C1 segment of cervical spinal cord (tissue), 14 donors: ENCODE measurements at places on chromosomes 5 and 9.
A peak's percentile ranks its signal among the peaks of the same experiment; 100 is the strongest.

- no peak for DNase-seq
Measured at GRCh38 chr5:57816108-57816507, 333.5 kb upstream of the ACTBL2 start.

- DNase-seq = no peak
Measured at GRCh38 chr5:68460147-68460798, 244.7 kb downstream of the PIK3R1 start.

DNA sequence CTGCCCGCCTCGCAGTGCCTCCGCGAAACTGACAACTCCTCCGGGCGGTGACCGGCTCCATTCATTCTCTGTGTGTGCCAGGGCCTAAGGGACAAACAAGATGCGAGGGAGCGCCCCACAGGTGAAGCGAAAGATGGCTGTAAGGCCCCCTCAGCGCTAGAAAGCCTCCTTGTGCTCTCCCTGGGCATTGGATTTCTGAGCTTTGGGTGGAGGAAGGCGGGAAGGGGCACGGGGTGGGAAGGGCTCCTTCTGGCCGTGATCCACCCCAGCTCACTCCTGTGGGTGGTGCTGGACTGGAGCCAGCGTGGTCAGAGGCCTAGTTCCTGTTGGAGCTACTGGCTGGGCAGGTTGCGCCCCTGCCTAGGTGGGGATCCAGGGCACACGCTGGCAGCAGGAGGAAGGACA, 943 bp downstream of the GALNT12 start:
- DNase-seq = no peak

GRCh38 chr9:108776920-108777639, 78.7 kb downstream of the ACTL7B start:
- DNase-seq = no peak

DNA sequence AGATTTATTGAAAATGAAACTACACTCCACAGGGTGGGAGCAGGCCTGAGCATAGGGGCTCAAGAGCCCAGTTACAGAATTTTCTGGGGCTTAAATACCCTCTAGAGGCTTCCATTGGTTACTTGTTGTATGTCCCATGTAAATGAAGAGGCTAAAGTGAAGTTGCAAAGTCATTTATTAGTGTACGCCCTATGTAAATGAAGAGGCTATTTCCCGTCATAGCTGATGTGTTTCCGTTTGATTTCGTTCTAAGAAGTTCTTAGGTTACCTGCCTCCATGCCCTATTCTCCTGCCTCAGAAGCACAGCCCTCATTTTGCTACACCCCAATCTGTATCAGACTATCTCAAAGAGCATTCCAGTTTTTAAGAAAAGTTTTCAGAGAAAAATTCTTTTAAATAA, 107.0 kb upstream of the SLC12A2 start:
- DNase-seq = no peak

DNA sequence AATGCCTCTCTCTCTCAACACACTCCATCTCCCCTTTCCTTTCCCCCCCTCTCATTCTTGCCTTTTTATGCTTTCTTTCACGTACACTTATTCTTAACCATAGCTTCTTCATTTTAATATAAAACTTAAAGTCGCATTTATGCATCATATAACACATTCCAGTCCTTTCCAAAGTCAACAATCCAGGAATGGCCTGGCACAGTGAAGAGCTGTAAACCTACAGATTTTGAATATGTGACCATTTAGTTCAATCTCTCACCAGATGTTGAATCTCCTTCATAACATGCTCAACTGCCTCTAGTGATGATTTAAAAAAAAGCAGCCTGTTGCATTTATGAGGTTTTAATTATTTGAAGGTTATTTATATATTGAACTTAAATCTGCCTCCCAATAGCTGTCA, 186.2 kb upstream of the GRAMD2B start:
- DNase-seq = no peak

DNA sequence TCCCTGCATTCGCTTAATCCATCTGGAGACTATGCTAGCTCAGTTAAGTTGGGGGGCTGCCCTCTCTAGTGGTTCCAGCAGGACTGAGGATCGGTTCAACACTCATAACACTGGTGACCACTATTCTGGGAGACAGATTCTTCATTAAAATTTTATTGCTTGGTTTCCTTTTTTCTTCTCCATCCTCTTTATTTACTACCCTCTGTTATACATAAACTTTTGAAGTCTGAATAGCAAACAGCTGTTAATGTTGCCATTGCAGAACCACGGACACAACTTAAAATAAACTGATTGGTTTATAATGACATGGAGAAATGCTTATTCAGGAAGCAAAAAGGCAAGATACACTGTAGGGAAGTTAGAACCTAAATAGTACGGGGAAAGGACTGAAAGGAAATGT, 22.1 kb downstream of the IQGAP2 start:
- no peak for DNase-seq

- no peak for DNase-seq
Measured at GRCh38 chr9:109118808-109119438, 824 bp downstream of the TMEM245 start.

- DNase-seq = no peak
Measured at GRCh38 chr9:6887051-6887450, 129.3 kb downstream of the KDM4C start.

DNA sequence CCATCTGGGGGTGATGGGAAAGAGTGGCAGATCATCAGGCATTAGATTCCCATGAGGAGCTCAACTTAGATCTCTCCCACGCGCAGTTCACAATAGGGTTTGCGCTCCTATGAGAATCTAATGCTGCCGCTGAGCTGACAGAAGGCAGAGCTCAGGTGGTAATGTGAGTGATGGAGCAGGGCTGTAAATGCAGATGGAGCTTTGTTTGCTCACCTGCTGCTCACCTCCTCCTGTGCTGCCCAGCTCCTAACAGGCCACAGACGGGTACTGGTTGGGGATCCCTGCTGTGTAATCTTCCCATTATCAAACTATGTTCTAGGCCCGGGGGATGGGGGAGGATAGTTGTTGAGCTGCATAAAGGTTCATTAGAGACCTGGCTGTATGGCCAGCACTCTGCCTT, 58.4 kb downstream of the UGCG start:
- DNase-seq = no peak

GRCh38 chr9:21679432-21679831, 123.0 kb upstream of the MTAP start:
- DNase-seq = no peak

- no peak for DNase-seq
Measured at GRCh38 chr5:88693071-88693932, 189.7 kb downstream of the MEF2C start.

DNA sequence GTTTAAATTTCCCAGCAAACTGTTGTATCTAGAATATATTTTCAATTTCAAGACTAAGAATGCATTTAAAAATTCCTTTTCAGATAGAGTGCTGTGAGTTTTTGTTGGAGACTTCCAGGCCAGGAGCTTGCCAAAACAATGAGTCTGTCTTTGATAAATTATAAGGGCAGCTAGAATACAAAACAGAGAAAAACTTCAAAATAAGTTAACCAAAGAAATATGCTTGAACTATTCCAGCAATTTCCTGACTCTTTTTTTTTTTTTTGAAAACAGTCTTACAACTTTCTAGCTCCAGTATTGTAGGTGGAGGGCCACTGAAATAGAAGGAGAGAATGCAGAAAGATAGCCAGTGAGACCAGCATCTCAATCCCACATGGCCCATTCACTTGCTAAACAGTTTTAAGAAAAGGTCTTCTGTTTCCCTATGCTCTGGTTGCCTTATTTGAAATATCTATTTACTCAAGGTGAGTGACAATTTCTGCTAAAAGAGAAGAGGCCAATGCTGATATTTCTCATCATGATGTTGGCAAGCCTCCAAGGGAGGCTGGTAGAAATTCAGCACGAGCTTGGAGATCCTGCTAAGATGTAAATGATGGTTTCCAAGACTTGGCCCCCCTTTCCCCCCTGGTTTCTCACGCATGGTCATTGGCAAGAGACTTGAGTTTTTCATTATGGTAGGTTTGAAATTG, 103.2 kb downstream of the USP20 start:
- DNase-seq = no peak

- DNase-seq = no peak
Measured at GRCh38 chr5:124653666-124654065, 92.8 kb downstream of the ZNF608 start.

GRCh38 chr9:29439961-29440360, 1866.7 kb upstream of the C9orf72 start:
- no peak for DNase-seq

GRCh38 chr9:91407580-91408318, 15.9 kb downstream of the NFIL3 start:
- DNase-seq = no peak

- DNase-seq = no peak
Measured at GRCh38 chr9:93295456-93296076, 111.6 kb downstream of the WNK2 start.

DNA sequence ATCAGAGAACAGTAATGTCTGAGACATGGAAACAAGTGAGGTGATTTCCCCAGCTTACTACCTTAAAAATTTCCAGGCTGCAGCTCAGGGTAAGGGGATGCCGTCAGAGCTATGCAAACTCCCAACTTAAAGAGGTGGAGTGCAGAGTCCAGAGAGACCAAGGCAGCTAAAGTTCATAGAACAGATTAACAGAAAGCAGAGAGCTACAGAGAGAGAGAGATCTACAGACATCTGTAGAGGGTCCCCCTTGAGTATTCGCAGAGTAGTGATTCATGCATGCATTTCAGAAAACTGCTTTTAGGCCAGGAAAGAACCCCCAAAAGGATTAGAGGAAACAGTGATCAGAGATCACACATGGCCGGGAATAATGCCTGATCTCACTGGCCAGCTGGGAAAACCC, 306.2 kb upstream of the PUM3 start:
- no peak for DNase-seq

- no peak for DNase-seq
Measured at GRCh38 chr5:1763548-1763911, 36.1 kb downstream of the MRPL36 start.

DNA sequence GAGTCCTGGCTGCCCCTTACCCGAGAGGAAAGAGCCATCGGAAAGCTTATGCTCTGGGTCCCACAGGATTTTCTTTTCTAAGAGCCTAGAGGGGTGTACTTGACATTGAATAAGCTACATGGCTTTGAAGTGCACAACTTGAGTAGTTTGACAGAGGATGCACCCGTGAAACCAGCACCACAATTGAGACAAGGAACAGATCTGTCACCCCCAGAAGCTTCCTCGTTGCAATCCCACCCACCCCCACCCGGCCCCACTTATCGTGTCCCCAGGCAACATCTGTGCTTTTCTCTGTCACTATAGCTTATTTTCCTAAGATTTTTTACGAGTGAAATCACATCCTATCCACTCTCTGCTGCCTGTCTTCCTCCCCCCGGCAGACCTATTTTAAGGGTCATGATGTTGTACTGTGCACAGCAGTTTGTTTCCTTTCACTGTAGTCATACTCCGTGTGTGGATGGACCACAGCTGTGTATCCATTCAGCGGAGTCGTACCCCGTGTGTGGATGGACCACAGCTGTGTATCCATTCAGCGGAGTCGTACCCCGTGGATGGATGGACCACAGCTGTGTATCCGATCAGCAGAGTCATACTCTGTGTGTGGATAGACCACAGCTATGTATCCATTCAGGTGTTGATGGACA, 8.8 kb upstream of the FCN2 start:
- DNase-seq = no peak

- no peak for DNase-seq
Measured at GRCh38 chr9:122225312-122226141, 3.2 kb downstream of the LHX6 start.

DNA sequence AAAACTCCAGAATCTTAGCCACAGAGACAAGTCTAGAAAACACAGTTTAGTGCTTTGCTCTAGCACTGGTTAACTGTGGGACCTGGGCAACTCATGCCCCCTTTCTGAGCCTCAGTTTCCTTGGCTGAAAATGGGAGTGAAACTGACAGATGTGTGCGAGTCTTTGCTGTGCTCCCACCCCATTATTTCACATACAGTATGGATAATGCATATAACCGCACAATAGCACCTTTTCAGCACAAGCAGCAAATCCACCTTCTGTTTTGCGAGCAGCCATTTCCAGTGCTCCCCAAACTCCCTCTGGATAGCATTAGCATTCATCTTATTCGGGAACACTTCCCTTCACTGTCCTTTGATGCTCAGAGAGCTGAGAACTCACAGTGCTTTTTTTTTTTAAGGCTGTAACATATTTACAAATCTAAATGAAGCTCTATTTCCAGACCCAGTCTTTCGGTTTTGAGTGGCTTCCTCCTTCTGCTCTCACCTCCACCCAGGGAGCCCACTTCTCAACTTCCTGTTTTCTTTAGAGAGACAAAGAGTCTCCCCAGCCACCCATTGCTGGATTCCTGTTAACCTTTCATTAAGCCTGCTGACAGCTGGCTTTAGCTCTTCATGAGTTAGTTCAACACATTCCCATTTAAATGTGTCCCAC, 49.2 kb downstream of the TIMD4 start:
- DNase-seq = peak; percentile 3

GRCh38 chr9:93601666-93602065, 25.3 kb downstream of the PHF2 start:
- DNase-seq = no peak
